Activated T-helper 1 cell treated with anti-CD3 and anti-CD28 coated beads, Interleukin-2, amount 50 U/mL, for 16 hours (primary cell): ENCODE measurements at places on chromosomes 2 and 18.

- no peak for DNase-seq
Measured at GRCh38 chr2:204328373-204328772, 216.9 kb upstream of the PARD3B start.

DNA sequence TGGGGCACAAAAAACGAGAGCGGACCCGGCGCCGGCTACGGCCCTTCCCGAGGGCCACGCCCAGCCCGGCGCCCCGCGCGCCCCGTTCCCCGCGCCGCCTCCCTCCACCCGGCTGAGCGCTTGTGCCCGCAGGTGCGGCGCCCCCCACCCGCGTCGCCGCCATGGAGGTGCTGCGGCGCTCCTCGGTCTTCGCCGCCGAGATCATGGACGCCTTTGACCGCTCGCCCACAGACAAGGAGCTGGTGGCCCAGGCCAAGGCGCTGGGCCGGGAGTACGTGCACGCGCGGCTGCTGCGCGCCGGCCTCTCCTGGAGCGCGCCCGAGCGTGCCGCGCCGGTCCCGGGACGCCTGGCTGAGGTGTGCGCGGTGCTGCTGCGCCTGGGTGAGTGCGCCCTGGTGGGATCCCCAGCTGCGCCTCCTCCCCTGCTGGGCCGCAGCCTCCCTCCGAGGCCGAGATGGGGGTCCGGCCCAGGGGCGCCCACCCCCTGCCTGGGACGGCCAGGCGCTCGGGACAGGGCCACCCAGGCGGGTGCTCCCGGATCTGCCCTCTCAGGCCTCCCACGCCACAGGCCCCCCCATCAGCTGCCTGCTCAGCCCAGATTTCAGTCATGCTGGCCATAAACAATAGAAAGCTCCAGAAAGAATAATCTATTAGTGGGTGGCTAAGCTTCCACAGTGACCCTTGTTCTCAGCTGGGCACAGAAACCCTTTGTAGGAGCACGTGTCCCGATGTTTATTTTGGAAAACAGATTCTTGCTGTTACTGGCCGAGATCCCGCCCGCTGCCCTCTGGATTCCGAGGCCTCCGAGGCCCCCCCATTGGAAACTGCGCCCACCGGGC lies 997 bp downstream of the BOK start:
- DNase-seq, result no peak

DNA sequence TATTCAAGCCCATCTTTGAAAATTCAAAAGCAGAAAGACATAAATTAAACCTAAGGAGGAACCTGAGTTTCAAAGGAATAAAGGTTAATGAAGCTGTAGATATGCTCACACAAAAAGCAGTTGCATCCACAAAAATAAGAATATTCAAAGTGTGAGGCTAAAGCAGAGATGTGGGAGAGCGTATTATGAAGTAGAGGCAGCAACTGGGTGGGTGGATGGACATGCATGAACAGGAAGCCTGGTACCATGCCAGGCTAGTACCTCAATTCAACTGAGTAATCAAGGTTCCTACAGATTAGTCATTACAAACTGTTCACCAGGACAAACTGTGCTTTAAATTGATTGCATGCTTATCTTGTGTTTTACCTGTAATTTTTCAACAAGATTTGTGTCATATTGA lies 330.0 kb upstream of the PKDCC start:
- DNase-seq, result no peak

DNA sequence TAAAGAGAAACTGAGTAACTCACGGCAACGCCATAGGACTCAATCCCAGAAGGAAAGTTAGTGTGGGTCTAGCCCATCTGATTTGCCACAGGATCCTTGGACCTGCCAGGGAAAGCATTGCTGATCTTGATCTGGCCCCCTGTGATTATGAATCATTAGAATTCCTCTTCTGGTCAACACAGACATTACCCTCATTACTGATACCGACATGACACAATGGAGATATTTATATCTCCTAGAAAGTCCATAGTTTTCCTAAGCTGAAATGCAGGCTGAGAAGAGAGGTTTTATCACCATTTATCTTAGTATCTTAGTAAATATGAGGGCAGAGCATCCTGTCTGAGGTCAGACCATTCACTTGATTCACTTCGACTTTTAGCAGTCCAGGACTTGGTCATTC lies 75.5 kb upstream of the CCDC68 start:
- no peak for DNase-seq

- no peak for DNase-seq
Measured at GRCh38 chr2:127619203-127619590, 26.8 kb upstream of the GPR17 start.
